ENCODE measurements at places on chromosomes 13 and 19.

DNA sequence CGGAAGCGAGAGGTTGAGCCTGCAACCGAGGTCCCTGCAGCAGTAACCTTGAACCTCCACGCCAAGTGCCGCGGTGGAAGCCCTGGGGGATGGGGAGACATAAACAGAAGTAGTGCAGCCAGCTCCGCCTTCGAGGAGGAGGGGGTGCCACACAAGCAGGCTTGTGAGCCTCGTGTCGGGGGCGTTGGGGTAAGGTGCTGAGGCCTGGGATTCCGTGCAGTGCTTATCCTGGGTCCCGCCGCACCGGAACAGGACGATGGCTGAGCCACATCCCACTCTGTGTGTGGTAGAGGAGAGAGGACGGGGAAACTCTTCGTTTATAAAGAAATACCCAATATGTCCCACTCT, 51.0 kb downstream of the SOX1 start:
- no peak for DNase-seq

- DNase-seq, result no peak
Observed at GRCh38 chr13:111460548-111461444, 140.4 kb downstream of the TEX29 start.

- no peak for DNase-seq
Observed at GRCh38 chr13:114143806-114144605, 11.6 kb upstream of the RASA3 start.

DNA sequence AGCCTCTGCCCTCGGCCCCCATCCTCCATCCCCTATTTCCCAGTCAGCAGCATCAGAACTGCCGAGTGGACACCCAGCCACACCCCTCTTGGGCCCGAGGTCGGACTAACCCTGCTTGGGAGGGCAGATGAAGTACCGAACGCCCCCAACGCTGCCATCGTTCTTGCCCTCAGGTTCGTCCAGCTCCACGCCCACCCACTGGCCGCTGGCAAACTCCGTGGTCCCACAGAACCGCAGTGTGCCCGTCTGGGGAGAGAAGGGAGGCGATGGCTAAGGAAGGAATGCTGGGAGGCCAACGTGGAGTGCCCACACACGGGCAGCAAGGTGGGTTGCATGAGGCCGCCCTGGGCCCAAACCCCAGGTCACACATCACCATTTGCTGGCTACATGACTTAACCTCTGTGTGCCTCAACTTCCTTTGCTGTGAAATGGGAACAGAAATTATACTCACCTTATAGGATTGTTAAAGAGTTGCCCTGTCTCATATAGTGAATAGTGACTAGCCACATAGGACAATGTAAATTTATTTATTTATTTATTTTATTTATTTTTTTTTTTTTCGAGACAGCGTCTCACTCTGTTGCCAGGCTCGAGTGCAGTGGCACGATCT, 5.2 kb upstream of the ALKBH6 start:
- DNase-seq, result no peak

- no peak for DNase-seq
Observed at GRCh38 chr19:16335226-16335625, 10.6 kb downstream of the KLF2 start.

- DNase-seq, result peak; percentile 29
Observed at GRCh38 chr19:5046339-5047039, 77.6 kb downstream of the KDM4B start.

GRCh38 chr19:43780706-43781525, at the start of gene KCNN4:
KCNN4 (minus strand) TSS chr19:43780973; CDS start chr19:43780861, 112 bp downstream.
- DNase-seq, result peak; percentile 65

DNA sequence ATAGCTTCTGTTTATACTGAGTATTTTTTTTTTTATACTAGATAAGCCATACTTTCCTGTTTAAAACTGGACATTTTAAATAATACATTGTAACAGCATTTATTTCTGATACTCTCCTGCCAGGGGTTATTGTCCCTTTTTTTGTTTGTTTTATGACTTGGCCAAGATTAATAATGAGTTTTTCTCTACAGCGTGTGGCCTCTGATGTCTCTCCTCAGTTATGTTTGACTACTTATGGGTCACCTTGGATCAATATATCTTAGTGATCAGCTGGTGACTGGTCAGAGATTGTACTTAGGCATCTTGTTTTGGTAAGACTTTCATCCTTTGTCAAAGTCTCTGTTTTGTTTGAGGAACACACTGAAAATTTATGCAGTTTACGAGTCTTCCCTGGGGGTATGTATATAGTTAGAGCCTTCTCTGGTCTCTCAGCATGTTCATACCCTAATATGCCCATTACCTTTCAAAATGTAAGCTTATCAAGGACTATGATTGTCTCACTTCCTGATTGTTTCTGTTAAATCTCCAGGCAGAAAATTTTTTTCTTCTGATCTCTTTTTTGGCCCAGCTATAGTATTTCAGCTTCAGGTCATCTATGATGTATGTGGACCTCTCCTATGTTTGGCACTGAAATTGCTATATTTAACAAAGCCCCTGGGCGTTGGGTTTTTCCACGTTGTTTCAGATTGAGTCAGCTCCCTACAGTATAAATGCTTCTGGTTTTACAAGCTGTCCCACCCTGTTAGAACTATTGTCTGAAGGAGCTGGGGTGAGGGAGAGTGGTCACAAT, 87.9 kb downstream of the URI1 start:
- DNase-seq, result peak; percentile 76

- DNase-seq, result no peak
Observed at GRCh38 chr19:791567-792305, 5.5 kb upstream of the PTBP1 start.

DNA sequence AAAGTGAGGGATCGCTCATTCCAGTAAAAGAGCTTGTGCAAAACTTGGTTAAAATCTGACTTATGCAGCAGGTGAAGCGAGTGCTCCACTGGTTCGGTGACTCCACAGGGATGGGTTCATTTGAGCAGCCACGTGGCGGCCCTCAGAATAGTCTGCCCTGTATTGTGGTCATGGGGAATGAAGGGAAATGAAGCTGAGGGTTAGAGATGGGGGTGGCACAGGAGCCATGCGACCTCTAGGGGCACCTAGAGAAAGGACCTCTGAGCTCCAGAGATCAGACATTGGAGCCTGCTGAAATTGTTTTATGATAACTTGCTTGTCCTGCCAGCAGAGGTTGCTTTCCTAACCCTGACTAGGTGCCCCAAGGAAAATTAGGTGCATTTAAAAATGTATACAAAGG, 26.6 kb downstream of the CBY2 start:
- DNase-seq, result no peak

- no peak for DNase-seq
Observed at GRCh38 chr19:43444531-43445287, 20.7 kb downstream of the LYPD3 start.

DNA sequence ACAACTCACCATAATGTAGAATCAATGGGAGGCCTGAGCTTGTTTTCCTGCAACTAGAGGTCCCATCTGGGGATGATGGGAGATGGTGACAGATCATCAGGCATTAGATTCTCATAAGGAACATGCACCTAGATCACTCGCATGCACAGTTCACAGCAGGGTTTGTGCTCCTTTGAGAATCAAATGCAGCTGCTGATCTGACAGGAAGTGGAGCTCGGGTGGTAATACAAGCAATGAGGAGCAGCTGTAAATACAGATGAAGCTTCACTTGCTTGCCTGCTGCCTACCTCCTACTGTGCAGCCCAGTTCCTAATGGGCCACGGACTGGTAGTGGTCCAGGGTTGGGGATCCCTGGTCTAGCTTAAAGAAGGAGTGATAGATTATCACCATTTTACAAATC, 33.0 kb downstream of the KPNA3 start:
- no peak for DNase-seq

- peak; percentile 21 for DNase-seq
Observed at GRCh38 chr13:29847501-29847983, 2.9 kb downstream of the UBL3 start.

DNA sequence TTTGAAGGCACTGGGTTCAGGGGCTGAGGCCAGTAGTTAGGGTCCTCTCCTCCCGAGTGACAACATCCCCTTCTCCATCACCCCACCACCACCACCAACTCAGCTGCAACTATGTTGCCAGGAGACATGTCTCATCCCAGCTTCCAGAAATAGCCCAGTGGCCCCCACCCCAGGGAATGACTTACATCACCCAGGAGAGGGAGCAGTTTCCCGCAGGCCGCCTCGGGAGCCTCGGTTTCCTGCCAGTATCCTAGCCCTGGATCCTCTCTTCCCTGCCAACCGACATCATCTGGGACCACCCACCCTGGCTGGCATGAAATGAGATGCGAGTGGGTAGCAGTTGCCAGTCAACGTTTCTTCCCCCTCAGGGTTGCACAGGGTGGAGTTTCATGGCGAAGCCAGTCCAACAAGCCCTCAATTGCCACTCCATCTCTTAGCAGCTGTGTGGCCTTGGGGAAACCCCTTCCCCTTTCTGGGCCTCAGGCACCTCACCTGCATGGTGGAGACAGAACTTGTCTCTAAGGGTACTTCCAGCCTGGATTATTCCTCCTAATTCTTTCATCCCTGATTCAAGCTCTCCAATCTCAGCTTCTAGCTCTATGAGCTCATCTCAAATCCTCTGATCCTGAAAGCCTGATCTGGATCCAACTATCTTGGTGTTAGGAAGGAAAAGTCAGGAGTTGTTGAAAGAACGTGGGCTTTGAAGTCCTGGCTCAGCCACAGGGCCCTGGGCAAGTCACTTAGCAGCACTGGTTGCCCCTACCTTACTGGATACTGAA, 3.9 kb upstream of the GSK3A start:
- DNase-seq, result peak; percentile 65

DNA sequence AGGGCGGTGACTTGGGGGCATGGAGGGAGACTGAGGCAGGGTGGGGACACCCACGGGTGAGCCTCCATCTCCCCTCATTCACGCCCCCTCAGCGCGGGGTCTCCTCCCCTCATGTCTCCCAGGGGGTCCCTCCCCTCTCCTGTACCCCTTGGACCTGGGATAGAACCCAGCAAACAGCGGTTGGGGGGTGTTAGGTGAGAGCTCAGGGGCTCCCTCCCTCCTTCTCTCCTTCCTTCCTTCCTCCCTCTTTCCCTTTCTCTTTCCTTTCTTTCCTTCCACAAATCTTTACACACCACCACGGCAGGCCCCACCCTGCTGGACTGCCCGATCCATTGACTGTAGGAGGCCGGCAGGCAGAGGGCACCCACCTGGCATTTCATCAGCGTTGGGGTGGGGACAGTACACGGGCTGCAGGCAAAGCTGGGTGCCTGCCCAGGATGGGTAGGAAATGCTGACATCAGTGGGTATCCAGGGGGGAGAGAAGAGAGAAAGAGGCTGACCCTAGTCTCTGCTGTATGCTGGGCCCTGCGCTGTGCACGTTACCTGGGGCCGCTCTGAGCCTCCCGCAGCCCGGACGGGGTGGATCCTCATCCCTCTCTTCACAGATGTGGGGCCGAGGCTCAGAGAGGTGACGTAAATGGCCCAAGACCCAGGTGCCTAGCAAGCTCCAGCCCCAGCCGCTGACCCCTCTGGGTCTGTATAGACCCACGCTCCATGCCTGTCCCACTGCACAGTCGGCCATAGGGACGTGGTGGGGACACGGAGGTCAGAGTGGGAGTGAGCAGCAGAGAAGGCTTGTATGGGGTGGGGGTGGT, 3.5 kb downstream of the SSC5D start:
- no peak for DNase-seq

DNA sequence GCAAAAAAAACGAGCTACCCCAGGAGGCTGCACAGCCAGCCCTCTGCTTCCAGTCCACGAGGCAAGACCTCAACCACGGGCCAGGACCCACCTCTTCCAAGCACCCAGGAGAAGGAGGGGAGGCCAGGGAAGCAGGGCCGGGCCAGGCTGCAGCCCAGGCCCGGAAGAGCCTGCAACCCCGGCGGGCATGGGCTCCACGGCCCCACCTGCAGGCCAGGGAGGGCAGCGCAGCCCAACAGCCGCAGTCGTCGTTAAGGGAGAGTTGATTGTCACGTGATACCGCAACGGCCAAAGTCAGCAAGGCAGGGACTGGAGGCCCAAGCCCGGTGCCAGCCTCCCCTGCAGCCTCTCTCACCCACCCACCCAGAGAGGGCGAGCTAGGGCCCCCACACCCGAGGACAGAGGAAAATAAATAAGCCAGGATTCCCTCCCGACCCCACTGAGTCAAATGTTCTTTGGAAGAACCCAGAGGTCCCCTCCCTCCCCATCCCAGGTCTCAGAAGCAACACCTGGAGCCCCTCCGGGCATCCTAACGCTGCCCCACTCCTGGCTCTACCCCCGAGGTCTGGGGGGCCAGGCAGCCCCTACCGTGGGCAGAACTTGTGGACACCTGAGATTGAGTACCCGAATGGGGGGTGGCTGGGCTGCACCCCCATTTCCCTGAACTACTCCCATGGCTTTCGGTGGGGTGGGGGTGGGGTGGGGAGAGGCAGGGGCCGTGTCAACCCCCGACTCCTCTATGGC, 5.2 kb upstream of the REXO1 start:
- peak; percentile 68 for DNase-seq

DNA sequence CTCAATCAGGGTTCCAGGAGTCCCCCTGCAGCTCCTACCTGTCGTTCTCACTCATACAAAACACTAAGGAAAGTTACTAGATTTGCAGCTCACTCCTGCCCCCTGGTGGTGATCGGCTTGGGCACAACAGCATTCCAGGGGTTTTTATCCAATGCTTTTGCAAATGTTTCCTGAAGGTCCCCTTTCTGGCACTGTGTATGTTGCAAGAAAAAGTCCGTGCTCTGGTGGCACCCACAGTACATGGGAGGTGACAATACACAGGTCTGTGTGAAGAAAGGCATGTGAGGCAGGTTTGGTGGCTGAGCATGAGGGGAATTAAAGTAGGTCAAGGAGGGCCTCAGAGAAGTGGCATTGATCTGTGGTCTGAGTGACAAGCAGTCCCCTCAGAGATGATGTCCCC, 8.6 kb upstream of the TYK2 start:
- peak; percentile 12 for DNase-seq

DNA sequence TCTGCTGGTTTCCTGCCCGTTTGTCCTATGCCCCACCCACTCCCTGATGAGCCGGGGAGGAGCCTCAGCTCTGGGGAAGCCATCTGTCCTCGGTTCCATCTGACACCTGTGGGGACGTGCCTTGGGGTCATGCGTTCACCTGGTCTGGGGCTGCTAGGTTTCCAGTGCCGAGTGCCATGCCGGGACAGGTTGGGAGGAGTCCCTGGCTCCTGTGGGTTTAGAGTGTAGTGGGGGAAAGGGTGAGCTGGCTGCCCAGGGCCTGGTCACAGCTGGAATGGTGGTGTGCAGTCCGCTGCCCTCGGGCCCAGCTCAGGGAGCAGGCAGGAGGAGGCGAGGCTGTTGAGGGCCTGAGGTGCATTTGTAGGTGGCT, 2.5 kb downstream of the KDM4B start:
- no peak for DNase-seq

GRCh38 chr19:45822716-45823115, 7.6 kb upstream of the RSPH6A start:
- no peak for DNase-seq

DNA sequence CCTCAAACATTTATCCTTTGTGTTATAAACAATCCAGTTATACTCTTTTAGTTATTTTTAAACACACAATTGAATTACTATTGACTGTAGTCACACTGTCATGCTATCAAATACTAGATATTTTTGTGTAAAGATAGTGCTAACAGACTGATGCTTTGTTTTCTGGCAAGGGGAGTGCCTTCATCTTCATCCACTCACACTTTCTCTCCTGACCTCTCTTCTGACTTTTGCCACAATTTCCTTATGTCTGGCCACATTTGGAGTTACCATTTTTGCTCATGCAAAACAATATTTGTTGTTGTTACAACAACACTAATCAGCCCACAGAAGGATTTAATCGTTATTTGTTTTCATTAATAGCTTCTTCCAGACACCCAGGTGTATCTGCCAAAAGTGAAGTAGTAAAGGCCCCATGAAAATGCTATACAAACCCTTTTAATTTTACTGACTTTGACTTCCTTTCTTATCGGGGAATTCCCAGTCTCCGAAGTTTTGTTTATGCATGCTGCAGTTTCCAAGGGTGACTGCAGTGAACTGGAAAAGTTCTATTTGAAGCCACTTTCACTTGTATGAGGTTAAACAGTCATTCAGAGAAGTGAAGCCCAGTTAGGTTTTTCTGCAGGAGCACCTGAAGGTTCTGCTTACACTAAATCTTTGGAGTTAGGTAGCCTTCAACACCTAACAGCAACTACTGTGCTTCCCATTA, 66.1 kb upstream of the FRY start:
- DNase-seq, result peak; percentile 66
